ENCODE measurements at places on chromosomes 7 and 10.

DNA sequence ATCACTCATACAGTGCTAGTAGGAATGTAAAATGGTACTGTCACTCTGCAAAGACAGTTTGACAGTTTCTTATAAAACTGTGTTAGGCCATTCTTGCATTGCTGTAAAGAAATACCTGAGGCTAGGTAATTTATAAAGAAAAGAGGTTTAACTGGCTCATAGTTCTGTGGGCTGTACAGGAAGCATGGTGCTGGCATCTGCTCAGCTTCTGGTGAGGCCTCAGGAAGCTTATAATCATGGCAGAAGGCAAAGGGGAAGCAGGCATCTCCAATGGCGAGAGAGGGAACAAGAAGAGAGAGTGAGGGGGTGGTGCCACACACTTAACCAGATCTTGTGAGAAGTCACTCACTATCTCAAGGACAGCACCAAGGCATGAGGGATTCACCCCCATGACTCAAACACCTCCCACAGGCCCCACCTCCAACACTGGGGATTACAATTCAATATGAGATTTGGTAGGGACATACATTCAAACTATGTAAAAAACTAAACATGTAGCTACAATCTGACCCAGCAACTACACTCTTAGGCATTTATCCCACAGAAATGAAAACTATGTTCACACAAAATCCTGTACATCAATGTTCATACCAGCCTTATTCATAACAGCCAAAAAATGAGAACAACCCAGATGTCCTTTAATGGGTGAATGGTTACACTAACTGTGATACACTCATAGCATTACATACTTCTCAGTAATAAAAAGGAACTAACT is 5.0 kb downstream of the ALDH18A1 start:
- no peak for DNase-seq

GRCh38 chr7:106139265-106140251 is 27.4 kb upstream of the SYPL1 start:
- DNase-seq = no peak

DNA sequence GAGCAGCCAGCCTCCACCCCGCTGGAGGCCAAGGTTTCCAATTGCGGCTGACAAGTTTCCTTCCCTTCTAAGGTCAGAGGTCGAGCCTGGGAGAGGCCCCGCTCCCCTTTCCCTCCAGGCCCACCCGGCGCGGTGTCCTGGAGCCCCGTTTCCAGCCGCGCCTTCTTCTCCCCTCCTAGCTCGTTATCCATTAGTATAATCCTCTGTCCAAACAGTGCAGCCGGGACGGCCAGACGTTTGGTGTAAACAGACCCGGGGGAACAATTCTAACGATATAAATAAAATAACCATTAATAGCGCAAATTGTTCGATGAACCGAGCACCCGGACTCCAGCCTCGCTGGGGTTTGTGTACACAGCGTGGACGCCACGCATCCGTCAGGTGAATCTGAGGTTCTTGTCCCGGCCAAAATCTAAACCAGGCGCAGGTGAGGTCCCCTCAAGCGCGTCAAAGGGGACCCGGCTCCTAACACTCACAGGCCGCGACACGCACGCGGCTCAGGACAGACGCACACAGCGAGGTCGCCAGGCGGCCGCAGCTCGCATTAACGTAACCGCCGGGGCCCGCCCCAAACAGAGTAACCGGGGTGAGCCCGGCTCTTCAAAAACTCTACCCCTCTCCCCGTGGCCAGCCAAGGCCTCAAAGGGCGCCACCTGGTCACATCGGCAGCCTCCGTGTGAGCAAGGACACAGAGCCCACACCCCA is 10.8 kb upstream of the NKX2-3 start:
- DNase-seq = no peak

- DNase-seq = peak; percentile 41
Measured at GRCh38 chr7:55189878-55190436, 171.1 kb downstream of the EGFR start.

- DNase-seq = no peak
Measured at GRCh38 chr7:157568106-157568769, 231.4 kb downstream of the DNAJB6 start.

DNA sequence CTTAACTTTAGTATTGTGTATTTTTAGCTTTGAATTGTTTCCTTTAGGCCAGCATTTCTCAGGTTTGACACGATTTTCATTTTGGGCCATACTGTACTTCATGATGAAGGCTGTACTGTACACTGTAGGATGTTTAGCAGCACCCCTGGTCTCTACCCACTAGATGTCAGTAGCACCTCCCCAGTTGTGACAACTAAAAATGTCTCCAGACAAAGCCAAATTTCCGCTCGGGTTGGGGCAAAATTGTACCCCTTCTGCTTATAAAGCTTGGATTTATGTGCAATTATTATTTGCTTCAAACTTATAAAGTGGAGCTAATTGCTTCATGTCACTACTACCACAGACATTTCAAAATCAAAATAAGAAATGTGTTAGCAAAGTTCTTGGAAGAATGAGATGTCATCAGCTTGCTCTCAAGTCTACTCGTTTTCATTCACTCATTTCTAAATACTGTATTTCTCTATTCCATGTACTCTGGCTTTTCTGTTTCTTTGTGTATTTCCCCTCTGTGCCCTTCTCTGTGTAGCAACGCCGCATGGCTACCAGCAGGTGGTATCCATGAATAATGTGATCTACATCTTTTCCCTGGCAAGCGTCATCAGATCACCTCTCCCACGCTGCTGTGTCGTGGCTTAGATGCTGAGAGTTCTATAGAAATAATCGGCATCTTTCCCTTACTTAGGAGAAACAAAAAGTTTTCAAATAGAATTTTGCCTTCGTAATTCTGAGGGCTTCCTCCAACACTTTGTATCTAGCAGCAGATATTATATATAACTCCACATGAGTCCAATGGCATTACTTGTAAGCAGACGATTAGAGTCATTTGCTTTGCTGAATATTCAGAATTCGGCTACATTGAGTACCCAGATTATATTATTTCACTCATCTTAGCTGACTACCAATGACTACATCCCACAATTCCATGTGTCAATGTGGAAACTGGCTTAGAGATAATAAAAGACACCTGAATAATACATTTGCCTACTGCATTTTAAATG is 47.8 kb upstream of the CALCR start:
- DNase-seq = no peak

- peak; percentile 88 for DNase-seq
Measured at GRCh38 chr7:98212532-98213041, 1.3 kb downstream of the BHLHA15 start.

- no peak for DNase-seq
Measured at GRCh38 chr7:32879460-32879859, 12.1 kb downstream of the KBTBD2 start.

- DNase-seq = no peak
Measured at GRCh38 chr10:4270116-4270515, 485.1 kb upstream of the KLF6 start.

- no peak for DNase-seq
Measured at GRCh38 chr7:148037044-148037443, 553.5 kb upstream of the C7orf33 start.

DNA sequence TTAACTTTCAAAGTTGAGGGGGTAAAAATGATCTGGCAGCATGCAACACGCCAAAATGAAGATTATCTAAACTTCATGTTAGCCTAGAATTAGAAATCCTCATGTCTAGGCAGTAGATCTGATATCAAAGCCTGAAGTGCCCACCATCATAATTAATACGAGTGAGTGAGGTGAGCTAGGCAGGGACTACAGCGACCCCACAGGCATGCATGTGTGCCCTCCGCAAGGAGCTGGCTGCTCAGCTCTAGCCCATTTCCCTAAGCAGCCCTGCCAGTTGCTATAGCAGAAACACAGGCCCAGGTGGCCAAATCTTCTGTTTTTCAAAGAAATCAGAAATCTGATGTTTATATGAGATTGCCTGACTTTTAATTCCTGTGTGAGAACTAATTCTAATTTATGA is 93.1 kb upstream of the IFRD1 start:
- DNase-seq = no peak

DNA sequence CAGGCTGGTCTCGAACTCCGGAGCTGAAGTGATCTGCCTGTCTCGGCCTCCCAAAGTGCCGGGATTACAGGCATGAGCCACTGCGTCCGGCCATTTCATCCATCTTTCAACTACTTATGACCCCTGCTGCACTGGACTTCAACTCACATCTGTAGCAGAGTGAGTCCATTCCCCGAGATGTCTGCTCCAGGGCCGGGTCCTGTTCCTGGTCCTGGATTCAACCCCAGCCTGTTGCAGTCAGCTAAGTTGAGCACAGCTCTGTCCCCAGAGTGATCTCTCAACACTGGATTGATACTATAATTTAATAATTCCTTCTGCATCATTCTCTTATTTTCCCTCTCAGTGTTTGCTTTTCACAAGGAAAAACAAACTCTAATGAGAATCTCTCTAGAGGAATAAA is 25.8 kb downstream of the PRTFDC1 start:
- DNase-seq = no peak

DNA sequence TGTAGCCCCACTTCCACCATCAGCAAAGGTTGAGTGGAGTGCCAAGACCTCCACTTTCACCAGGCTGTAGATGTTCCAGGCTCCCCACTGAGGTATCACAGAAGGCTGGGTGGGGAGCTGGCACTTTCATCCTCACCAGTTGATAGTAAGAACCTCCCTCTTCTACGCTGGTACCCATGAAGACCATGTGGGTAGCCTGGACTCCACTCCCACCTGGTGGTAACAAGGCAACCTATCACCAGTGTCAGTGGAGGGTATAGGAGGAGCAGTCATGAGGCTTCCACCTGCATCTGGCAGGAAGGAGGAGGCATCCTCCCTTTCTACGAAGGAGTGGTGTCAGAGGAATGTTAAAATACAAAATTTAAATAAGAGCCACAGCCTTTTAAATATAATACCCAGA is 4.4 kb downstream of the SMIM30 start:
- DNase-seq = no peak

GRCh38 chr10:119853574-119853973 is 19.1 kb downstream of the MCMBP start:
- no peak for DNase-seq

DNA sequence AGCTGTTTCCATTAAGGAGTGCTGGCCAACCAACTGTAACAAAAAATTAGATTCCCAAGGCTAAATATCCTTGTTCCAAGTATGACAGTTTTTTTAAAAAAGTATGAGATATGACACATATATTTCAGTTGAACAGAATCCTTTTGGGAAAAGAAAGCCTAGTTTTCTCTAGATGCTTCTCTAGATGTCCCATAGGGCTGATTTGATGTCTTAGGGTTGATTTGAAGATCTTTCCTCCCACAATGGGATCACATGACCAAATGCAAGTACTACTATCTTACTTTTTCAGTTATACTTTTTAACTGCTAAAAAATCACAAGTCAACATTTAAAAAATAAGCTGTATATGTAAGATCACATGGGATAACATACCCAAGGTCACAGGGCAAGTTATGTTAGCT is 3.7 kb downstream of the NAMPT start:
- no peak for DNase-seq

- DNase-seq = no peak
Measured at GRCh38 chr7:55020466-55020871, 1.7 kb downstream of the EGFR start.

- DNase-seq = no peak
Measured at GRCh38 chr7:81693080-81693479, 76.8 kb downstream of the HGF start.

DNA sequence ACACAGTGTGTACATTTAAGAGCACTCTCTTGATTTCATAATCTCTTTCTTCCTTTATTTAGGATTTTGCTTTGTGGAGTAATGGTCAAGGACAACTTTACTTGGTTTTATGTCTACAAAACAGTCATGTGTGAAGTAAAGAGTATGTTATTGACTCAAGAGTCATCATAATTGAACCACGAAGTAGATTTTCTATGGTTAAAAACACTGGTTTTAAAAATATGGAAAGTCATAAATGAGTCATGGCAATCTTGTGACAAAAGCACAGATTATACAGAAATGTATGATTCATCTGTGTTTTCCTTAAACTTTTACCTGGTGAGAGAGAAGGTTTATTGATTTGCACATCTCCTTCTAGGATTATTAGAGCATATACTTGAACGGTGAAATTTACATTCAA is 969.7 kb downstream of the GATA3 start:
- DNase-seq = no peak

- DNase-seq = no peak
Measured at GRCh38 chr7:36391436-36392198, 2.0 kb downstream of the ANLN start.

GRCh38 chr10:98276311-98276710 is 8.3 kb upstream of the LOXL4 start:
- peak; percentile 3 for DNase-seq

- DNase-seq = no peak
Measured at GRCh38 chr7:21999896-22000295, 54.2 kb upstream of the CDCA7L start.

DNA sequence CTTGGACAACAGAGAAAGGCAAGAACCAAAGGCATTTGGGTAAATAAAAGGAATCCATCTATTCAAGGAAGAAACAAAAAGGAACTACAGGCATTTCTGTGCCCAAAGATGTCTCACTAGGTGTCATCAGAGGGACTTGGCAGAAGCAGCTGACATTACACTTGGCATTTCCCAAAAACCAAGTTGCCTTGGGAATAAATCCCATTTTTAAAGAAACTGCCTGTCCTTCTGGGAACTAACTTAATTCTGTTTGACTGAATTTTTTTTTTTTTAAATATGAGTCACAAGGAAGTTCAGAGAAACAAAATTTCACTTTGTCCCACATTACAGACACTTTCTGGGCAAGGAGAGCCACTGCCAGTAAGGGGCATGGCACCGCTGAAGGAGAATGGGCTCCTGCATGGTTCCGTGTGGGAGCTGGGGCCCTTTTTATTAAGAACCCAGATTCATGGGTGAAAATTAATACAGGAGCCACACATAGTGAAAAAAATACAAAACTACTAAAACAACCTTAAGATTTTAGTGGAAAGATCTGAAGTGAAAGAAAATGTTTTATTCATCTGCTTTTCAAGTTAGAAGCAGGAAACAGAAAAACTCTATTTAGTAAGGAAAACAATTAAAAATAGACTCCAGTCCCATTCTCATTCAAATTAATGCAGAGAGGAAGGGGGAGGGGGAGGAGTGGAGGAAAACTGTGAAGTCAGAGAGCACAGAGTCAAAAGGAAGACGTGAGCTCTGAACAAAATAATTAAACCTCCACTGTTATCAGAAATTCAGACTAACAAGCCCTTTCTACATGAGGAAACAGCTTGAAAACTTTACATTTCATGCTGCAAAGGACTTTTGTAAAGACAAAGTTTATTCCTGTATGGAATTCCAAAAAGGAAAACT is 118.4 kb upstream of the PDLIM1 start:
- no peak for DNase-seq

DNA sequence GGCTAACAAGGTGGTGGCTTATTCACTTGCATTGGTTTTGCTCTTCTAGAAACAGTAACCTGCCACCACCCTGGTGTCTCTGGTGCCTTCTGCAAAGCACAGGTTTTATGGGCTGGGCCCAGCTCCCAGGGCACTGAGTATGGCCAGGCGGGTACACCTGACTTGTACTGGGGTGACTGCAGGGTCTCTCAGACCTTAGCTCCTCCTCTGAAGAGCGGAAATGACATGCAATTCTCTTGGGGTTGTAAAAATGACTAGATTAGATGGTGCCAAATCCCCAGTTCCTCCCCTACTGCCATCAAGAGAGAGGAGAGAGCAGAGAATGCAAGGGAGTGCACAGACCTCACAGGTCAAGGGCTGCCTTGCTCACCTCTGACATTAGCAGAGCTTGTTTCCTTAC is 14.7 kb downstream of the ESYT2 start:
- no peak for DNase-seq
